Kidney (tissue), 22 donors: ENCODE measurements at places on chromosomes 1 and 21.

DNA sequence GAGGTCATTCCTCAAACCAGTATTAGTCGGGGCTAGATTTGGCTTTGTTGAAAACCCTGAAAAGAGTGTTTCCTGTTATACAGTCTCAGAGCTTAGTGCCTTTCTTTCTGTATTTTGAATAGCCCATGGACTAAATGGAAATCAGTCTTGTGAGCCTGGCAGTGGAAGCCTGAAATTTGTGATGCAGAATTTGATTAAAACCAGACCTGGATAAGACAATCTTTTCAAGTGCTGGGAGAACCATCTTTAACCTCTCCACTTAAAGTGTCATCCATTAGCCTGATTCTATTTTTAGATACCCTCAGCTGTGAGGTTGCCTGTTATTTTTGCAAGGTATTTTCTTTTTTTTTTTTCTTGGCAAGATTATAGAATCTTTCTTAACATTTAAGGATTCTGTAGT is 19.5 kb downstream of the ACTN2 start:
- no peak for DNase-seq

GRCh38 chr1:244751271-244751895 is 84.1 kb upstream of the COX20 start:
- no peak for DNase-seq

- DNase-seq, result no peak
Observed at GRCh38 chr1:67748630-67749029, 63.6 kb downstream of the GADD45A start.

DNA sequence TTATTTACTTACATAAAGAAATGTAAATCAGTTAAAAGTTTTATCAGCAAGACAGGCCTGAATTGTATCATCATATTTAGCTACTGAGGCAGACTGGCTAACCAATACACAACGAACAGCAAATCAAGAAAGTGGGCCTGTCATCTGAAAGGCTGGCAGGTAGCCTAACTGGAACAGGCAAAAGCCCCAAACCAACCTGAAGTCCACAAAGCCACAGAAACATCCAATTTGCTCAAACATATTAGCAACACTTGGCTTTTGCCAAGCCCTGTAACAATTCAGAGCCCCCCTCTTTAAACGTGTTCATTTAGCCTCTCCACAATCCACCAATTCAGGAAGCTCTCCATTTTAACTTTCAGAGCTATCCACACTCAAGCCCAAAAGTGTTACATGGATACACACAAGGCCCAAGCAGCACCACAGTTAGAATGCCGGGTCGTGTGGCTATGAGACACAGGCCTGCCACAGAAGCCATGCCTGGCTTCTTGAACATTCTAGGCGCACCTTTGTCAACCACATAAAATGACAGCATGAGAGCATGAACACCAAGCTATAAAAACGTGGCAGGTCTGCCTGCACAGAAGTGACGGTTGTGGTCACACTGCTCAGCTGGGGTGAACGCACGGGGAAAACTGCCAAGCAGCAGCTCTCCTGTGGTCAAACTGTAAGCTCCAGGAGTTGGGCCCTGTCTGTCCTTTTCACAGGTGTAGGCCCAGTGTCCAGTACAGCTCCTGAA is 49.3 kb downstream of the CD34 start:
- no peak for DNase-seq

GRCh38 chr1:189866606-189867005 is 611.1 kb downstream of the BRINP3 start:
- DNase-seq, result no peak

DNA sequence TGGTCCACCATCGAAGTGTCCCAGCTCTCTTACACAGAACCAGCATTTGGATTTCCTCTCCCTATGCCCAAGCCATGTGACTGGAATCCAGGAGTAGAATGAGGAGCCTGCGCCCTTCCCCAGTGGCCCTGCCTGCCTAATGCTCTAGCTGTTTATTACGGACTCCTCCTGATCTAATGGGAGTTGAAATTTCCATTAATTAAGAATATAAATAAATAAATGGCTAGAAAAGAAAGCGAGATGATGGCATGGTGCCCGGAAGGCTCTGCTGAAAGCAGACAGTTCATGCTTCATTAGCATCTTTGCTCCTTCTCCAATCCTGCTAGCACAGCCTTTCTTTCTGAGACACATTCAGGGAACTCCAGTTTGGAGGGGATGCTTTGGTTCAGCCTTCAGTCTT is 216.2 kb downstream of the SEC16B start:
- no peak for DNase-seq

DNA sequence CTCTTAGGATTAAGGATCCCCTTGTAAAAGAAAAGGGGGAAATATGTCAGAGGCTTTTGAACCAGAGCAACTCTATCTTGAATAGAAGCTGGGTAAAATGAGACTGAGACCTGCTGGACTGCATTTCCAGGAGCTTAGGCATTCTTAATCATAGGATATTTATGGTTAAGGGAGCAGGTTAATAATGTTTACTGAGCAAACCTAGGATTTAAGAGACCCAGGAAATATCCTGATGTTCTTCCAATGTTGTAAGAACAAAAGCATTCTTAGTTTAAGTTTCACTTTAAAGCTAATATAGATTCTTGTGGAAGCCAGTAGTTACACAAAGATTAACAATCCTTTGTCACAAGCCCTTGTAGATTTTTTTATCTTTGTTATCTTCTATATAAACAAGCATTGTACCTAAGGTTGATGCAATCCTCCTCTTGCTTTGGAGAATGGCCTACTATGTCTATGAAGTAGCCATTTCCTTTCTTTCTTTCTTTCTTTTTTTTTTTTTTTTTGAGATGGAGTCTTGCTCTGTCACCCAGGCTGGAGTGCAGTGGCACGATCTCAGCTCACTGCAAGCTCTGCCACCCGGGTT is 570.2 kb upstream of the BEND5 start:
- DNase-seq, result no peak

DNA sequence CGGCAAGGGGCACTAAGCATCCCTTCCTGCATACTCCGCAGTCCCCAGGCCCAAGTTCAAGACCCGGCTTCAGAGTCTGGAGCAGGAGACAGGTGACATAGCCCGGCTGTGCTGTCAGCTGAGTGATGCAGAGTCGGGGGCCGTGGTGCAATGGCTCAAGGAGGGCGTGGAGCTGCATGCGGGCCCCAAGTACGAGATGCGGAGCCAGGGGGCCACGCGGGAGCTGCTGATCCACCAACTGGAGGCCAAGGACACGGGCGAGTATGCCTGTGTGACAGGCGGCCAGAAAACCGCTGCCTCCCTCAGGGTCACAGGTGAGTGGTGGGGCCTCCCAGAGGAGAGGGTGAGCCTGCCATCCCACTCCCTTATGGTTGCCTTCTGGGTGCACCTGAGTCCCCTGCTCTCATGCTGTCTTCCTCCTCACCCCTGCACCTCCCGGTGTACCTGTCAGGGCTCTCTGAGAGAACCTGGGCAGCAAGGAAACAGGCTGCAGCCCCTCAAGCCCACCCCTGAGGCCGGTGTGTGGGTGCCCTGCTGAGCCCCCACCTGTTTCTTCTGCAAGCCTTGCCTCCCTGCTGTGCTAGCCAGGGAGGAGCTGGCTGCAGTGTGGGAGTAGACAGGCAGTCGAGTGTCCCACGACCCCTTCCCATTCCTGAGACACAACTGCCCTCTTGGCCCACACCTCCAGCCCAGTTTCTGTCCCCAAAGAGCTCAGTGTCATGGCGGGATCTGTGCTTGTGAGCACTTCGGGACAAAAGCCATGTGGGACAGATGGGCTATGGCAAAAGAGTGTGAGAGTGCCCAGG is 99.2 kb downstream of the TRIM11 start:
- DNase-seq, result no peak

DNA sequence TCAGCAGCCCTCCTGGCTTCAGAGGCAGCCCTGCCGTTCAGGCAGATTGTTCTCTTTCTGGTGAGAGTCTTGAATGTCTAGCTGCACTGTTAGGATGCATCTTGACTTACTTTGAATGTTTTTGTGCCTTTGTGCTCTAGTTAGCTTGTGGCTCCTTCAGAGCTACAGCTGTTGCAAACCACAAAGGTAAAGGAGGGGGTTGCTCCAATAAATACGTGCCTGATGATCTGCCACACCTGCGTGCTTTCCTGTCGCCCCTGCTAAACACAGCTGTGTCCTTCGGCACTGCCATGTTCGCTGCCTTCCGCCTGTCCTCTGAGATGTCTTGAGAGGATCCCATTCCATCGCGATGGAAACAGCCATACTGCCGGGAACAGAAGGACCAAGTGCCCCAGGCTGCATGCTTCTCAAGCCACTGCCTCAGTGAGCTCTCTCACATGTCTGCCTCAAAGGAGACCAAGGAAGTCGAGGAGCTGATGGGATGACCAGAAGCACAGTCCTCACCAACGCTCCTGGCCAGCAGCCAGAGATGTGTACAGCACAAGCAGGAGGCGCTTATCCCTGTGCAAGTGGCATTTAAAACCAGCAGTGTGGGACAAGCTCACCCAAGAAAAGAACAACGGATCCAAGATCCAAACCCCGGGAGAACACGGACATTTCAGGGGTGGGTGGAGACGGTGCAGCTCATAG is 12.0 kb upstream of the SMIM12 start:
- DNase-seq, result no peak

DNA sequence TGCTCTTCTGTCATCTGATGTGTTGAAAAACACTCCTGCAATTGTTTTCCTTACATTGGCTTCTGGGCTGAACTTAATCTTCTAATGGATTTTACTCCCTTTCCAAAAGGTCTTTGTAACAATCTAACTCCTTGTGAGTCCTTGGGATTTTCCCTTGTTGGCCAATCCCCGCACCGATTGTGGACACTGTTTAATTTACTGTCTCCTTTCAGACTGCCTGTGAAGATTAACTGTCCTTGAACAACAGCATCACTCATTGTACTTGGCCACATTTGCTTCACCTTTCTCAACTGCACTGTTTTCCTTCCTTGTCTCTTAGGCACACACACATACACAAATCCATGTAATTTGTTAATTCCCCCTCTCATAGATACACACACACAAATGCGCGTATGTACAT is 120.4 kb downstream of the SPATA46 start:
- peak; percentile 55 for DNase-seq

DNA sequence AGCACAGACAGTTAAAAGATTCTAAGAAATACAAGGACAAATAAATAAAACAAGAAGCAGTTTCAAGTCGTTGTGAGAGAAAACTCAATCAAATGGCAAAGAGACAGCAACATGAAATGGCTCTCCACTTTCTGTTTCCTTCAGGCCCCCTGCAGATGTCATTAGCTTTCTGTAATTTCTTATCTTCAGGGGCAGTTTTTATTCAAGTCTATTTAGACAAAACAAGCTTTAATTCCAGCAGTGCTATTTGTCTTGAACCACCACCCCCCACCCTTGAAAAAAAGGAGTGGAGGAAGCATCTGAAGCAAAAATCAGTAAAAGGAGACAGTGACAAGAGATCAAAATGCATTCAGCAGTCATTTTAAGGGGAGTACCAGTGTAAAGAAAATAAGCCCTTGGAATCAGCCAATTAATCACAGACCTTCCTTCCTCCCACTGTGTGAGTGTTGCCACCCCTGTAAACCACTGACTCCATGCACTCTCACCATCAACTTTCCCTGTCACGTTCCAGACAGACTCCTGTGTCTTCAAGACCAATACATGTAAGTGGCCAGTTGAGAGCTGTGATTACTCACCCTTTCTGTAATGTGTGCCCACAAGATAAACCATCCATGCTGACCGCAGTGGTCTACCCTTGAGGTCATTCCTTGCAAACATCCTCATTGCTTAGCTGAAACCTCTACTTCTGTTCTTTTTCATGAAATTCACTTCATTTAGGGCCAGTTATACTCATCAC is 136.1 kb upstream of the HOOK1 start:
- DNase-seq, result peak; percentile 93

DNA sequence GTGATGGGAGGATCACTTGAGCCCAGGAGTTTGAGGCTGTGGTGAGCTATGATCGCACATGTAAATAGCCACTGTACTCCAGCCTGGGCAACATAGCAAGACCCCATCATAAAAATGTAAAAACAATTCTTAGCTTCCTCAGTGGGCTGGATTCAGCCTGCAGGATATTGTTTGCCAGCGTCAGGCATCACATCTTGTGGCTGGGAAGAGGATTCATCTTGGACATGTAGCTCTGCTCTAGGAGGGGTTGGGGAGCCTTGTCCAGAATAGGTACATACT is 19.3 kb upstream of the ST3GAL3 start:
- no peak for DNase-seq

GRCh38 chr1:205510308-205510950 is 6.0 kb downstream of the CDK18 start:
- DNase-seq, result no peak

DNA sequence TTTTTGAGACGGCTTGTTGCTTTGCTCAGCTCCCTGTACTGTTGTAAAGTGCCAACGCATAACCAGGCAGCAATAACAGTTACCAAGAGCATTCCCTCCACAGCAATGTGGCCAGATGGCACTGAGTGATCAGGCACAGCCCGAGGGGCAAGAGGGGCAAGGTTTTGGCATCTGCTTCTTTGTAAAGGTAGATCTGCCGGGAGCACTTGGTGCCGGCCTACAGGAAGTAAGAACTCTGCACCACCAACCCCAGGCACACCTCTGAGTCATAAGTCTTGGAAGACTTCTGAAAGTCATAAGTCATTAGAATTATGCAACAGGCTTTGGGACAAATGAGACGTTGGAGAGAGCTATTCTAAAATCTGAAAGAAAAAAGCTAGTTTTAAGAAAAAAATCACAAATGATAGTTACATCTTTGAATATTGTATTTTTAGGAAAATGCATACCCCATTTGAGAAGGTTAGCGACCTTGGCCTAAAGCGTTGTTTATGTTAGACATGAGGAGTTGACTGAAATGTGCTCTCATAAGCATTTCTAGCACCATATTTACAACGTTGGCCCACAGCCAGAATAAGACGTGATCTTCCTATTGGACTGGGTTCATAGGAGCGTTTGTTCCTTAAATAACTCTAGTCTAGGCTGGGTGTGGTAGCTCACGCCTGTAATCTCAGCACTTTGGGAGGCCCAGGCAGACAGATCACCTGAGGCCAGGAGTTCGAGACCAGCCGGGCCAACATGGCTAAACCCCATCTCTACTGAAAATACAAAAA is 37.7 kb upstream of the MAP10 start:
- DNase-seq, result peak; percentile 27

DNA sequence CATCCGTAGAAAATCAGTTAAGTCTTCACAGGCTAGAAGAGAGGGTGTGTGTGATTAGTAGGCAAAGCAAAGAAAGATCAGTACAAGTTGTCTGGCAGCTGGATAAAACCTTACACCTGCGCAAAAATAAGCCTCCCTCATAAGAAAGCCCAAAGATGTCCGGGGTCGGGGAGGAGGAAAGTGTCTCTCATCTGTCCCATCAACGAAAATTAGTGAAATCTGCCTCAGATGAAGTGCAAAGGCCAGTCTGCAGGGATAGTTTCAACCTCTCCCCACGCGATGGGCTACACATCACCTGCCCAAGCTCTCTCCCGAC is 333.9 kb downstream of the SRGAP2C start:
- no peak for DNase-seq

DNA sequence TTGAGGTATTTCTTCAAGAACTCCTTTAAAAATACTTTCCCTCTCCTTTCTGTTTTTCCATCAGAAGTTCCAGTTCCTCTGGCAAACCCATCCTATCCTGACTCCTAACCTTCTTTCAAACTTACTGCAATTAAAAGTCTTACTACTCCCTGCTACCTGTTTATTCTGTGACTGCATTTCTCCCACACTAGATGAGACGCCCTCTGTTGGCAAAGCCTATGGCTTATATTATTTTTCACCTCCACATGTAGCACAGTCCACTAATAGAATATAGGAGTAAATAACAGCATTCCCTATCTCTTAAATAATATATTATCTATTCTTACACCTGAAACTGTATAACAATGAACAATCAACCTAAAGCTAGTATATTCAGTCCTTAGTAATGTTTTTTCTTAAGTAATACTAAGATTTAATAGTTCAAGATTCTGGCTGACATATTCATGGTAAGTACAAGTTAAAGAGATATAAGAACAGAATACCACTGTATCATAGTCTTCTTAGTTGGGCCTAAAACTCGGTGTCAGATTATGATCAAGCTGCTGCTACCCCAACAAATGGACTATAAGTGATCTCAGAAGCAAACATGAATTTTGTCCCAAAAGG is 54.8 kb downstream of the RAB3GAP2 start:
- DNase-seq, result no peak
